ENCODE measurements at places on chromosomes 2 and 18.

DNA sequence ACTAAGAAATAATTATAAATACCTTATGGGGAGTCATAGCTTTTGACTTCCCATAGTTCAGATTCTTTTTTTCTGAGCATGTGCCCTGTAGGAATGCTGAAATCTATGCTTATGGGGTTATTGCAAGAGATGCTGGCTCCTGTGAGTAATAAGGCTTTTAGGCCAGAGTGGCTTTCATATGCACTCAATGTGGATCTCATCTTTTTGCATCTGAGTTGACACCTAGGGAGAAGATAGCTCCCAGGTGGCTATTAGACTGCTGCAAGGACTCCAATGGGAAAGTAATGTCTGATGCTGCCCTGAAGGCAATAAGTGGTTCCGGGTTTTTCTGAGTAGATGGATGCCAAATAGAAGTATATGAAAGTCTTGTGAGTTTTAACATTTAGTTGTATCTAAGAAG, 21.0 kb downstream of the DNAH6 start:
- DNase-seq: no peak

DNA sequence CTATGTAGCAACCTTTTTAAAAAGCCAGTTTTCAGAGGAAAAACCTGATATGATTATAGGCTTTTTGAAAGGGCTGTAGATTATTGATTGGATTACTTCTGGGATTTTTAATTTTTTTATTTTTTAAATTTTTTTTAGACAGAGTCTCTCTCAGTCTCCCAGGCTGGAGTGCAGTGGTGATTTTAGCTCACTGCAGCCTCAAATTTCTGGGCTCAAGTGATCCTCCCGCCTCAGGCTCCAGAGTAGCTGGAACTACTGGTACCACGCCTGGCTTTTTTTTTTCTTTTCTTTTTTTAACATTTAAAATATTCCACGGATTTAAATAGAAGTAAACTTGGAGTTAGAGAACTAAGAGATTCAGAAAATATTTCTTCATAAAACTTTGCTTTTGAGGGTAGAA, 1.2 kb downstream of the MRPL19 start:
- DNase-seq: no peak

GRCh38 chr18:46793565-46793964, 36.7 kb upstream of the ST8SIA5 start:
- no peak for DNase-seq

DNA sequence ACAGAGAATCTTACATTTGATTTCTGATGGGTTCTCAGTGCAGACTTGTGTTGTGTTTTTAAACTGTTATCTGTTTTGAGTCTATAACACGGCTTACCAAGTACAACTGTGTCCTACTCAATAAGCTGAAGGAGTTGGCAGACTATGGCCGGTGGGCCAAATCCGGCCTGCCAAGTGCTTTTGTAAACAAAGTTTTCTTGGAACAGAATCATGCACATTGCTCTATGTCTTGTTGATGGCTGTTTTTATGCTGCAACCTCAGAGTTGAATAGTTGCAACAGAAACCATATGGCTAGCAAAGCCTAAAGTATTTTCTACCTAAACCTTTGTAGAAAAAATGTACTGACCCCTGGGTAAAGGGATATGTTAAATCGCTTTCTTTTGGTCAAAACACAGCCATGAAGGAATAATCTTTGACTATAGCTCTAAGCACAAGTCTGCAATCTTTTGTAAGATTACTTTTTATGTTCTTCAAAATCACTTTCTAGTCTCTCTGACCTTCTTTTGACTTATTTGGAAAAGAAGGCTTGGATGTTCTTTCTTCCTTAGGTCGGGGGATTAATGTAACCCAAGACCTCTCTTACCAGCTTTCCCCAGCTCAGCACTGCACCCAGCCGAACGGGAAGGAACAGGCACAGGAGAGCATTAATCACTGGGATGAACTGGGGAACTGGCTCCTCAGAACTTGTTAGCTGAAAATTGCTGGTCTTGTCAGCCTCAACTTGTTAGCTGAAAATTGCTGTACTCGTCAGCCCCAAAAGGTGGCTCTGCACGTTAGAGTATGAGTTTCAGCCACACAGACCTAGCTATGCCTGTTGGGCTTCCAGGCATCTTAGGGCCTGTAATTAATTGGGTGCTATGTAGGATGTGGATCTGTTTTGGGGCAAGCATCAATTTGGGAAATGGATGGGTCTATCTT, 75.4 kb downstream of the CD8B2 start:
- DNase-seq: no peak

GRCh38 chr2:68791914-68792313, 57.3 kb downstream of the ARHGAP25 start:
- DNase-seq: no peak

All from activated T-cell treated with anti-CD3 and anti-CD28 coated beads, Interleukin-2, amount 50 U/mL, for 48 hours (primary cell).